ENCODE measurements at places on chromosomes 3 and 15. TPM values are rescaled to one million over a fixed set of nuclear protein-coding genes. Genes with fewer than 3 reads are reported as not detected.

The EAF2 gene
- polyA plus RNA-seq = 9.3 TPM

The CTNNB1 gene
- polyA plus RNA-seq = 514 TPM

The ZIC4 gene
- polyA plus RNA-seq = not detected

The EIF5A2 gene
- 9.1 TPM for polyA plus RNA-seq

The SIN3A gene
- 63.7 TPM for polyA plus RNA-seq

The COL6A5 gene
- 0.07 TPM for polyA plus RNA-seq

The CNOT10 gene
- polyA plus RNA-seq = 47.9 TPM

The CLDN11 gene
- 179 TPM for polyA plus RNA-seq

The NRG4 gene
- polyA plus RNA-seq = 5.4 TPM

The IL12A gene
- polyA plus RNA-seq = 0.87 TPM

The CLRN1 gene
- polyA plus RNA-seq = not detected

The STARD9 gene
- polyA plus RNA-seq = 7.5 TPM

The P2RY12 gene
- polyA plus RNA-seq = 1.3 TPM

GRCh38 chr3:165404357-165405027, 208.3 kb upstream of the SLITRK3 start:
- no peak for DNase-seq

- no peak for DNase-seq
Observed at GRCh38 chr3:170350515-170351413, 6.8 kb upstream of the SKIL start.

DNA sequence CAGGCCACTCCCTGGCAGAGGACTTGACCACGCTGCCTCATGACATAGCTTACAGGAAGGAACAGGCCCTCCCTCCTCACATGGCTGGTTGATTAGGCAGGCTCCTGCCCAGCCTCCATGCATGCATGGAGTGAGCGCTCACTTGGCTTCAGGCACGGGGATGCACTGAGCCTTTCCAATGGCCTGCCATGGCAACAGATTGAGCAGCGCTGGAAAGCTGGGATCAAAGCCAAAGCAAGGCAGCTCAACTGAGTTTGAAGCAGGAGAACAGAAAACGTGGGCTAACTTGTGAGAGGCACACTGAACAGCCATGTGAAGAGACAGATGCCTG, 5.9 kb upstream of the GRAMD2A start:
- DNase-seq = no peak

DNA sequence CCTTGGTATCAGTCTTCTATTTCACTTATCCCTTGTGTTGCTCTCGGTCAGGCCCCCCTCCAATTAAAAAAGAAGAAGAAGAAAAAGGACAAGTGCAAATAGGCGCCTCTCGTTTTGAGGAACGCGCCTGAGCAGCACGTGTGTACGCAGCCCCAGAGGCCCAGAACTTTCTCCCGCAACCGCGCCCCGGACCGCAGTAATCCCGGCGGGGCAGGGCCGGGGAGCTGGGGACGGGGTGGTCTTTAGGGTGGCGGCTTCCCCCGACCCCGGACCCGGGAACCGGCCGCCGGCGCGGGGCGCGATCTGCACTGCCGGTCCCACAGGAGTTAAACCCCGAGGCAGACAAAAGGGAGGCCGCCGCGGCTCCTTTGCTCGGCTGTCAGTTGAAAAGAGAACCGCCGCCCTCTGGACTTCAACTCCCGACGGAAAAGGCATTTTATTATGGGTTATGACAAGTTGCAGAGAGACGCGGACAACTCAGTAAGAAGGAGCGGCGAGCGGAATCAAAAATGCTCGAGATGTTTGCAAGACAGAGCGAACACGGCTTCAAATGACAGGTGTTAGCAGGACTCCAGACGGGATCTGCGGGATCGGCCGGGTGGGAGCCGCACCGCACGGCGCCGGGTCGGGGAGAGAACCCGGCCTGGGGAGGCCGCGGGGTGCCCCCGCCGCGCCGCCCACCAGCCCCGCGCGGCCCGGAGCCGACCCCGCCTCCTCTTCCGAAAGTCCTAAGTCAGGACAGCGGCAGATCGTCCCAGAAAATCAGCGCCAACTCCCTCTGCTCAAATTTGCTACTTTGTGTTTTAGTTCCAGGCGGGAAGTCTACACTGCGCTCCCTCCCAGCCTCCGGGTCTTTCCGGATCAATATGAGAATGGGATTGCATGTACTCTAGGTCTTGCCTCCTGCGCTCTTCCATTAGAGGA, 79.0 kb downstream of the NR2F2 start:
- DNase-seq = no peak

GRCh38 chr15:62606376-62607113, 436.0 kb upstream of the TPM1 start:
- DNase-seq = no peak

DNA sequence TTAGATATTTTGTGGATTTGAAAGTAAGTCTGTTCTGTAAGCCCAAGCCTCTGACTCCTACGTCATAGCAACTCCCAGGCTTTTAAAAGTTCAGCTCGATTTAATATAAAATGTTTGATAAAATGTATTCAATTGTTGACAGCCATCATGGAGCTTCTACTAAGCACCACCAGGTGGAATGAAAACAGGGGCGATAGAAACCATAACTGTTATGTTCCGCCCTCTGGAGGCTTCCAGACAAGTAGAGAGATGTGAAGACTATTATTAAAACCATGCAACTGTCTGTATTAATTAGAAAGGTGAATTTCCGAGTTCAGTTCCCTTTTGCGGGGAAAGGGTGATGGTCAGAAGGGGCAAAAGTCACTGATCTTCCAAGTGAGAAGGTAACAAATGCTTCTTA, 292.2 kb downstream of the NR2F2 start:
- no peak for DNase-seq

- no peak for DNase-seq
Observed at GRCh38 chr3:72651498-72651897, 196.7 kb downstream of the SHQ1 start.

DNA sequence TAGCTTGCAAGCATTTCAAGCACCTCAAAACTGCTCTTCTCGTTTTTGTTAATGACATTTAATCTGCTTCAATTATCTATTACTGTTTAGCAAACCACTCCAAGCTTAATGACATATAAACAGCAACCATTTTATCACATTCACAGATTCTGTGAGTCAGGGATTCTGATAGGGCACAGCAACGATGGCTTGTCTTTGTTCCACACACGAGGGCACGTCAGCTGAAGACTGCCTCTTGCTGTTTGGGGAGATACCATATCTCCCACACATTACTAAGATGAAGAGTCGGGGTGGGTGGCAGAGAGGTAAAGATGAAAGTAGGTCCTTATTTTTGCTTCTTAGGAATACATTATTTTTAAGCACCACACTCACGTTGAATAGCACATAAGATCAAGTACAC, 19.3 kb downstream of the CPOX start:
- no peak for DNase-seq

DNA sequence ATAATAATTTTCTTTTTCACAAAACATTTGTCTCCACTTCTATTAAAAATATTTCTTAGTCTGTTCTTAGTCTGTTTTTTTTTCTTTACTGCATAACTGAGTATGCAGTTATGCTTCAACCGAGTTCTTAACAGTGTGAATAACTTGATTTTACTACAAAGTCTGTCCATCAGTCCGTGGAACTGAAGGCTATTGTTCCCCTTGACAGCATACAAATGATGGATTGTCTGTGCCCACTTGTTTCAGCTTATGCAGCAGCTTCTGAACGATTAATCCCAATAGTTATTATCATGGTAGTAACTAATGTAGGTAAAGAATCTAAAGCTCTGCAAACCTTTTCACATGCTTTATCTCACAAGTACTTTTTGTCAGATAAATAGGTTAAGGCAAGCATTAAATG, 150.7 kb downstream of the SSR3 start:
- DNase-seq = no peak

- no peak for DNase-seq
Observed at GRCh38 chr15:39767921-39768320, 14.7 kb downstream of the FSIP1 start.

DNA sequence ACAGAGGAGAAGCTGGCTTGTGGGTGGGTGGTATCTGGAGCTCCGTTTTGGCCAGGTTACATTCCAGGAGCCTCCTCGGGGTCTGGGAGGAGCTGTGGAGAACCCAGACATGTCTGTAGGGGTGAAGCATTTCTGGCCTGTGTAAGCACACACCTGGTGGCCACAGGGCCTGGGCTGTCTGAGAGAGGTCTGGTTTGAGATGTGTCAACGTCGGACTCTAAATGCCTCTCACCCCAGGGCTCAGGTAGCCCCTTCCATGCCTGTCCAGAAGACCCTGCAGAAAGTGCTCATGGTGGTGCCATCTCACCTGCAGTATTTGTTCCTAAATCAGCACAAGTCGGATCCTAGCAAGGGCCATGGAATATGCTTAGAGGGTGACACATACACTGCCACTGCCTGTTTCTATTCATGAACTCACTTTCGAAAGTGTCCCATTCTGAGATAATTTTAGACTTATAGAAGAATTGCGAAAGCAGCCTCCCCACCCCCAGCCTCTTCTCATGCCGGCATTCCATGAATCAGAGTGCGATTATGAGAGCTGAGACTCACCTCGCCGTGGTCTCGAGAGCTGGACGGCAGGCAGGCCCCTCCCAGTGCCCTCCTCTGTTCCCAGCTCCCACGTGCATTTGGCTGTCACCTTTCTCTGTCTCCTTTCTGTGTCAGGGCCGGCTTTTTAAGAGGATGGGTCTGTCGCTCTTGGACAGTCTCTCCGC, 63.7 kb downstream of the KLF15 start:
- no peak for DNase-seq

GRCh38 chr15:80840182-80841130, 61.3 kb downstream of the CEMIP start:
- no peak for DNase-seq

GRCh38 chr3:126105691-126106187, 21.8 kb upstream of the SLC41A3 start:
- DNase-seq = no peak

- no peak for DNase-seq
Observed at GRCh38 chr15:40793216-40793989, 13.5 kb upstream of the ZFYVE19 start.

All from right renal cortex interstitium (tissue), 3 donors.